Stimulated activated CD4-positive, alpha-beta T cell treated with anti-CD3 and anti-CD28 coated beads, Interleukin-1b, Interleukin-23, amount 100 ng/mL, for 24 hours (primary cell): ENCODE measurements at places on chromosomes 7 and 10.

- DNase-seq = no peak
Measured at GRCh38 chr10:3226960-3227744, 54.6 kb upstream of the PITRM1 start.

DNA sequence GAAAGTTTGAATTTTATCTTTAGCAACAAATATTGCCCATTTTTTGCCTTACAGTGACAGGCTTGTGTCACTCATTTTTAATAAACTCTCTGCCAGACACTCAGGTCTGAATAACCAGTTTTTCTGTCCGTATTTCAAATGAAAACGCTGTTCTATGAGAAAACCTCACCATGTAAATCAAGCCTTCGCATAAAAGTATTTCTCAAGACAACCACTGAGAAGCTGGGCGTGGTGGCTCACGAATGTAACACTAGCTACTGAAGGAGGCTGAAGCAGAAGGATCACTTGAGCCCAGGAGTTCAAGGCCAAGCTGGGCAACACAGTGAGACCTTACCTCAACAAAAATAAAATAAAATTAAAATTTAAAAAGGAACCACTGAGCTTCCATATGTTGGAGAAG lies 339.3 kb downstream of the PARD3 start:
- no peak for DNase-seq

GRCh38 chr7:151851145-151851751 lies 25.7 kb downstream of the PRKAG2 start:
- no peak for DNase-seq

- no peak for DNase-seq
Measured at GRCh38 chr7:144987686-144988085, 151.8 kb upstream of the TPK1 start.

GRCh38 chr10:65416094-65416493 lies 1509.7 kb upstream of the LRRTM3 start:
- DNase-seq = no peak

DNA sequence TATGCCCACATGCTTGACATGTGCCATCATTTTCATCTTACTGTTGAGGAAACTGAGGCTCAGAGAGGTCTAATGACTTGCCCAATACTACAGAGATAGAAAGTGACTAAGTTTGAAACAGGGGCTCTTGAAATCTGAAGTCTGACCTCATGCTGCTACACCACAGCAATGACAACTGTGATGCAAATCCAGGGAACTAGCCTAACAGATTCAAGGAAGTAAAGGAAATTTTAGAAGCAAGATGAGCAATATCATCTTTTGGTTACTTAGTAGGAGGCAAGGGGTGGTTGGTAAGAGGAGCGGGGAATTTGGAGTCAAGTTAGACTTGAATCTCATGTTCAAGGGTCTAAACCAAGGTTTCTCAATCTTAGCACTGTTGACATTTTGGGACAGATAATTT lies 26.3 kb upstream of the OSBPL3 start:
- no peak for DNase-seq

DNA sequence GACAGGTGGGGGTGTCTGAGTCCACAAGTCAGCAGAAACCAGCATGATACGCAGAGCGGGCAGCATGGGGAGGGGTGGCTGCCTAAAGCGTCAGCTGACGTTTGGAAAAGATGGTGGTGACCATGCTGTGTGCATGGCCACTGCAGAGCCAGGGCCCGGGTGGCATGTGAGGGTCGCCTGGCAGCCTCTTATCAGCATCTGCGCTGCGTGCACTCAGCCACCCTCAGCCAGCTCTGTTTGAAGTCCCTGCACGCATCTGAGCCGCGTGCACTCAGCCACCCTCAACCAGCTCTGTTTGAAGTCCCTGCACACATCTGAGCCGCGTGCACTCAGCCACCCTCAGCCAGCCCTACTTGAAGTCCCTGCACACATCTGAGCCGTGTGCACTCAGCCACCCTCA lies 61.5 kb downstream of the WDR37 start:
- no peak for DNase-seq

GRCh38 chr7:6165075-6165474 lies 107.3 kb downstream of the CYTH3 start:
- DNase-seq = no peak

DNA sequence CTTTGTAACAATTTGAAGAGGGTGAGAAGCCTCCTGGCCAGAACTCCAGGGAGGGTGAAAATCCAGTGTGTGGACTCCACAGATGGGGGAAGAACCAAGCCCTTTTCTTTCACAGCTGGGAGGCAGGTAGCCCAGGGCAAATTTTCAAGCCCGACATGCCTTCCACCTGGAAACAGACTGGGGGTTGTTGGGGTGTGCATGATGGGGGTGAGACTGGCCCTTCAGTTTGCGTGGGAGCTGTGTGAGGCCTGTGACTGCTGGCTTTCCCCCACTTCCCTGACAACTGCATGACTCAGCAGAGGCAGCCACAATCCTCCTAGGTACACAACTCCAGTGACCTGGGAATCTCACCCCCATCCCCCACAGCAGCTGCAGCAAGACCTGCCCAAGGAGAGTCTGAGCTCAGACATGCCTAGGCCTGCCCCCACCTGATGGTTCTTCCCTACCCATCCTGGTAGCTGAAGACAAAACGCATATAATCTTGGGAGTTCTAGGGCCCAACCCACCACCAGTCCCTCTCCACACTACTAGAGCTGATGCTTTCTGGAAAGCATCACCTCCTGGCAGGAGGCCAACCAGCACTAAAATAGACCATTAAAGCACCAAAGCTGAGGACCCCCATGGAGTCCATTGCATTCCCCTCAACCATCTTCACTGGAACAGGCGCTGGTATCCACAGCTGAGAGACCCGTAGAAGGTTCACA lies 445.4 kb downstream of the TFEC start:
- DNase-seq = no peak
